Activated effector memory CD4-positive, alpha-beta T cell treated with Interleukin-2 at 50 U/mL for 16 hours (primary cell): ENCODE measurements at places on chromosomes 5 and 9.

GRCh38 chr9:79129865-79130480 lies 441.8 kb upstream of the TLE4 start:
- no peak for DNase-seq

DNA sequence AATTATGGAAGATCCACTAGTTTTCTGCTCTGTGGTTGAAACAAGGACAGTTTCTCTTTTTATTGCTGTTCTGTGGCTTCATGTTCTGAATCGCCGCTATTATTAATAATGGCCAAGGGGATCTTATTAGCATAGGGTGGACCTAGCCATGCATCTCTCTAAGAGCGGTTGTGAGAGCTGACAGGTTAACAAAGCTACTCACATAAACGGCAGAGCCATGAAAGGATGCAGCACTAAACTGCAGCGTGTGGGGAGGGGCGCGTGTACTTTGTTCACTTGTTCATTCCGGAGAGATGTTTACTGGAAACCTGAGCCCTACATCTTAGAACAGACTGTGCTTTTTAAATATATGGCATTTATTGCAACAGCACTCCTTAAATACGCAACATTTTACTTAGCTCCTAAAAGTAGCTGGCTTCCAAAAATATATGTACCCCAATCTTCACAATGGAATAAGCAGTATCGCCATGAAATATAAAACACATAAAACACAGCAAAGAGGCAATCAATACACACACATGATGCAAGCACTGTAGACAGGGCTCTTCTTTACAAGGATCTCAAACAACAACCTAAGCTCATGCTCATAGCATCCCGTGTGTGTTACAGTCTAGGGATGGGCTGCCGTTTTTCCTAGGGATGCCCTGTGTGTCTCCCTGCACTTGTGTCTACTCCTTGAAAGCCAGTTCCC lies 424.6 kb downstream of the MED10 start:
- no peak for DNase-seq

DNA sequence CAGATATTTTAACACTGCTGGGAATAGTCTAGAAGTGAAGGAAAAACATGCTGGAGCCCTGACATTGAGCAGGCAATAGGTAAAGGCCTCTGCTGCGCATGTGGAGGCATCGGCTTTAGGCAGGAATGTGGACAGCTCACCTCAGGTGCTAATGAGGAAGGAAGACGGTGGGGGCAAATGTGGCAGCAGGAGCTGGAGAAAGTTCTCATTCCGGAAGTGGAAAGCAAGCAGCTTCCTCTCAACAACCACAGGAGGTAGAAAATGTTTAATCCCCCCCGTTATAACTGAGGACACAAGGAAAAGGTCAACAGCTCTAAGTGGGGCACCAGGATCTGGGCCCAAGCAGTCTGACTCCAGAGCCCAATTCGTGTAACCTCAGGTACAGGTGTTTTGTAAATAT lies 7.6 kb upstream of the RPS14 start:
- DNase-seq: no peak

- no peak for DNase-seq
Measured at GRCh38 chr9:3698531-3698930, 172.7 kb upstream of the RFX3 start.

- DNase-seq: no peak
Measured at GRCh38 chr5:112684121-112684520, 53.6 kb upstream of the APC start.

- no peak for DNase-seq
Measured at GRCh38 chr5:107459605-107460004, 211.1 kb downstream of the EFNA5 start.

DNA sequence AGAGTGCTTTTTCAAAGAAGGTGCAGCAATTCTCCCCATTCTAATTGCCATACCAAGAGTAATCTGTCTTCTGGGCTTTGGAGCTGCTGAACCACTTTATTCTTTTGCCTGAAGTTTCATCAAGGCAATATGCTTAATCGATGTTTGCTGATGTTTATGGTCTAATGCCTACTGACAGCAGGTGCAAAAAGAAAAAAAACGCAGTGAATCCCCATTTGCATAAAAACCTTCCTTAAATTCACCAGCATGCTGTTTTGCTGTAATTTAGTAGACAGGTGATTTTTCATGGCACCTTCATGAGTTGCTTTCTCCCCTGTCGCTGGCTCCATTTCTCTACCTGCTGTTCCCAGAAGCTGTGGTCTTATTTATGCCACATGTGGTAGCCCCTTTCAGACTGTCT lies 83.1 kb upstream of the MAST4 start:
- DNase-seq: no peak

GRCh38 chr5:5183189-5183699 lies 43.1 kb downstream of the ADAMTS16 start:
- no peak for DNase-seq

DNA sequence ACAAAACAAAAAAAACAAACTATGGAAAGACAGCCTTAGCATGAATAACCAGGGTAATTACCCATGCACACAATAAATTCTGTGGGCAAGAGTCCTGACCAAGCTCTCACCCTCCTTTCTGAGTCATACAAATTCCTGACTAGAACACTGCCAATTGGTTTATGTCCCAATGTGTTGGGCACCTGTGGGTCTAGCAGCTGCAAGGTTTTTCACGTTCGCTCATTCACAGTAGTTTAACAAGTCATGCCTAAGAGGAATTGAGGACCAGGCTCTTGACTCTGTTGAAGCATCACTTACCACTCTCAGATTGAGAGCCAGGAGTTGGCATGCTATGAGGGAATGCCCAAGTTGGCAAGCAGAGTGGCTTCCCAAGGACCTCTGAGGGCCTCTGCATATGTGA lies 205.5 kb upstream of the SLC24A2 start:
- no peak for DNase-seq

DNA sequence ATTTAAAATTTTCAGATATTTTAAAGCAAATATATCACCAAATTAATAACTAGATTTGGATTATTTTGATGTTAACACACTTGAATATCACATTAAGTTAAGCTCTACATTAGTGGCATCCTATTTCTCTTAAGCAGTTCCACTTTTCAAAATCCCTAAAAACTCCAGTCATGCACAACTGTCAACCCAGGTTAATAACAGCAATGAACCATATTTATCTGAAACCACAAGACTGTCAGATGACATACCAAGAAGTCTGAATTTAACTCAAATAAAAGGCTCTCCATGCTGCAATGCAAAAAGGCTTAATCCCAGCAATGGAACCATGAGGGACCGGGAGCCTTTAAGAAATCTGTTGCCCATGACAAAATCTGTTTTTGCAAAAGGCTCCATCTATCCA lies 27.5 kb downstream of the FNIP1 start:
- DNase-seq: no peak

DNA sequence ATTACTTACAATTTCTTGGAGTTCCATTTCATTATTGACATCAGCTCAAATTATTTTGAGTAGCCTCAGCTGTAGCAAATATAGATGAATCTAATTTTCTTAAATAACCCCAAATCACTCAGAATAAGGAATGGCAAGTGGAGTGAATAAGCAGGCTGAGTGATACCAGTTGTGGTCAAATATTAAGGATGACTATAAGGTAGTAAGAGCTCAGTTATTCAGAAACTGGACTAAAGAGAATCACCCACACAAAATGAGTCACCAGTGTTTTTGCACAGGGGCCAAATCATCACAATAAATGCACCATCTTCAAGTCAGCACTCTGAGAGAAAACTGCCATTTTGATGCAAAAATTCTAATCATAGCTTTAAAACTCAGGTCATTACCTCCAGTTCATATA lies 128.9 kb upstream of the TARS1 start:
- no peak for DNase-seq

- no peak for DNase-seq
Measured at GRCh38 chr5:135596788-135597187, 18.0 kb upstream of the CXCL14 start.

- peak; percentile 22 for DNase-seq
Measured at GRCh38 chr9:132409828-132410528, at the start of gene CFAP77. Gene CFAP77, plus strand, starts transcription at chr9:132410211. Its CDS starts 61 bp downstream, at chr9:132410272.

DNA sequence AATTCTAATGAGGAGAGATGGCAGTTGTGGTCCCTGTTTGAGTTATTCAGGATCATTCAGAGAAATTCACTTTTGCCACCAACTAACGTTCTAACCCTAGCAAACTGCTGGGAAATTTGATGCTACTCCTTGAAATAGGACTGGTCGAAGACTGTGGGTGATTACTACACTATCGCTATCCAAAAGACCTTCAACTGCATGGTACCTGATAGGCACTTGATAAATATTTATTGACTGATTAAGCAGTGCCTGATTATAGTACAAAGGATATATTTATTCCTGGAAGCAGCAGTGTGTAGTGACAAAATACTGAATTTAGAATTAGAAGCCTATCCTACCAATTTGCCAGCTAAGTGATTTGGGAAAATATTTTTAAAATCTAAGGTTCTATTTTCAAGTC lies 14.1 kb upstream of the MAP3K1 start:
- no peak for DNase-seq

- no peak for DNase-seq
Measured at GRCh38 chr9:34049630-34050384, 1.1 kb upstream of the UBAP2 start.

- DNase-seq: no peak
Measured at GRCh38 chr5:109326919-109327318, 82.9 kb downstream of the PJA2 start.

DNA sequence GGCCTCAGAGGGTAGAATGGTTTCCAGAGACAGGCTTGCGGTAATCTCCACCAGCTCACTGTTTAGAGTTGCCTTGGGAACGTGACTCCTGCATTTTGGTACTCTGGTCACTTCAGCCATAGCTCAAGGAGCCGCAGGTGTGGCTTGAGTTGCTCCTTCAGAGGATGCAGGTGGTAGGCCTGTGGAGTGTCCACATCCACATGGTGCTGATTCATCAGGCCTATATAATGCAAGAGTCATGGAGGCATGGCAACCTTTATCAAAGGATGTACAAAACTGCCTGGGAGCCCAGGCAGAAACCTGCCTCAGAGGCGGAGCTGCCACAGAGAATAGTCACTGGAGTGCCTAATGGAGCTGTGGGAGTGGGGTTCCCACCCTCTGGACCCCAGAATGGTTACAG lies 114.2 kb downstream of the ANXA1 start:
- DNase-seq: no peak

DNA sequence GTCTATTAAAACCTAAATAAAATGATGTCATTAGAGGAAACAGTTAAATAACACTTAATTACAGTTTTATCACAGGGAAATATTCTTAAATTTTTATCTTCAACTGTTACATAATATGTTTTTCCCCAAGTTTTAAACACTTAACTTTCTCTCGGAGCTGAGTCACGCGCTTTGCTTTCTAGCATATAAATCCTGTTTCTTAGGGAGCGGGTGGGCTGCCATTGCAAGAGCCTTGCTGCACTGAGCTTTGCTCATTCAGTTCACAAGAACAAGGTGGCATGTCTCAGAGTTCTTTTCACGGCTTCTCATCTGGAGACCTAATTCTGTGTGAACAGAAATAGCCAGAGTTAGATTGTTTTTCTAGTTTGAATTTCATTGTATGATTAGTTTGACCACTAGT lies 166.1 kb downstream of the ZSWIM6 start:
- DNase-seq: no peak

- DNase-seq: no peak
Measured at GRCh38 chr5:11684607-11685006, 219.6 kb downstream of the CTNND2 start.

GRCh38 chr5:75668977-75669689 lies 48.1 kb downstream of the POC5 start:
- peak; percentile 22 for DNase-seq

GRCh38 chr9:91677331-91677730 lies 253.7 kb upstream of the NFIL3 start:
- no peak for DNase-seq

GRCh38 chr9:135040892-135041291 lies 46.6 kb upstream of the OLFM1 start:
- DNase-seq: no peak

- DNase-seq: no peak
Measured at GRCh38 chr9:112384219-112384618, 4.3 kb downstream of the HSDL2 start.

- no peak for DNase-seq
Measured at GRCh38 chr9:23746317-23746716, 79.7 kb downstream of the ELAVL2 start.

GRCh38 chr5:541539-542318 lies 17.5 kb upstream of the SLC9A3 start:
- DNase-seq: no peak

- DNase-seq: no peak
Measured at GRCh38 chr9:136937186-136938001, 7.1 kb downstream of the FBXW5 start.

GRCh38 chr9:125400725-125401716 lies 139.4 kb downstream of the GAPVD1 start:
- no peak for DNase-seq
